Cardiac ventricle fibroblast (primary cell): ENCODE measurements at places on chromosomes 2 and 18. TPM values are rescaled to one million over a fixed set of nuclear protein-coding genes. Genes with fewer than 3 reads are reported as not detected.

Gene SLC23A3
- total RNA-seq = 0.25 and 0.44 TPM in 2 replicates

Gene HMSD
- not detected in 2 replicates for total RNA-seq

Gene CRYBA2
- not detected in 2 replicates for total RNA-seq

Gene KIAA2012
- 0.15 TPM in 1 of 2 replicates, not detected in the other for total RNA-seq

Gene DLGAP1
- not detected in 2 replicates for total RNA-seq

Gene ARHGAP25
- 2.5 and 3.2 TPM in 2 replicates for total RNA-seq
